ENCODE measurements at places on chromosomes 13 and 19.

- DNase-seq: no peak
Observed at GRCh38 chr19:41657157-41657556, 30.3 kb upstream of the CEACAM4 start.

DNA sequence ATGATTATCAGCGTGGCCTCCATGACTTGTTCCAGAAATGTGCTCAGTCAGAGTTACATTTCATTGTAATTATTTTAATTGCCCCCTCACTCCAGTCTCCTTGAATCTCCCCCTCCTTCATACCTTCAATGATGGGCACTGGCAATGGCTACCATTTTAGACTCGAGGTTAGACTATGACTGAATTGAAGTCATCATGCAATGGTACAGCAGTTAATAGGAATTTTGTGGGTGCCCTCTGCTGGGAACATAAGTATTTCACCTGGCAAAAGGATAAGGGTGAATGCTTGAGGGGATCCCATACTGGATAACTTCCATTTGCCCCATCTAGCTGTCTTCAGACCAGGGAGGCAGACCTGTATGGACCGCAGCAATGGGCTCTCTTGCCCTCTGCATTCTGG lies 32.2 kb upstream of the USP12 start:
- peak; percentile 53 for DNase-seq

- no peak for DNase-seq
Observed at GRCh38 chr13:55038230-55038629, 2009.6 kb downstream of the OLFM4 start.

DNA sequence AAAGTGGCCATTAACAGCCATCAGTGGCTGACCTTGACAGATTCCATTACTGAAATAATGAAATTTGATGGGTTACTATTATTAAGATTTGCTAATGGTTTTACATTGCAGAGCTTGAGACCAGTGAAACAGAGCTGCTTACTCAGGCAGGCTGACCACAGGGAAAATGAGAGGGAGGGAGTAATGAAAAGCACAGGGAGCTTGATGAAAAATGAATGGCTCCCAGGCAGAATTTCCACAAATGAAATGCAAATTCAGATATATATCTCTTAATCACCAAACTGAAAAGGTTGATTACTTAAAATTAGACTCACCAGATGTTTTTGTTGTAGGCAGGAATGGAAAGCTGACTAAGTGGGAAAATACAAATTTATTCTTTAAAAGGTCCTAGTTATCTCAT lies 36.1 kb downstream of the HTR2A start:
- DNase-seq: no peak

DNA sequence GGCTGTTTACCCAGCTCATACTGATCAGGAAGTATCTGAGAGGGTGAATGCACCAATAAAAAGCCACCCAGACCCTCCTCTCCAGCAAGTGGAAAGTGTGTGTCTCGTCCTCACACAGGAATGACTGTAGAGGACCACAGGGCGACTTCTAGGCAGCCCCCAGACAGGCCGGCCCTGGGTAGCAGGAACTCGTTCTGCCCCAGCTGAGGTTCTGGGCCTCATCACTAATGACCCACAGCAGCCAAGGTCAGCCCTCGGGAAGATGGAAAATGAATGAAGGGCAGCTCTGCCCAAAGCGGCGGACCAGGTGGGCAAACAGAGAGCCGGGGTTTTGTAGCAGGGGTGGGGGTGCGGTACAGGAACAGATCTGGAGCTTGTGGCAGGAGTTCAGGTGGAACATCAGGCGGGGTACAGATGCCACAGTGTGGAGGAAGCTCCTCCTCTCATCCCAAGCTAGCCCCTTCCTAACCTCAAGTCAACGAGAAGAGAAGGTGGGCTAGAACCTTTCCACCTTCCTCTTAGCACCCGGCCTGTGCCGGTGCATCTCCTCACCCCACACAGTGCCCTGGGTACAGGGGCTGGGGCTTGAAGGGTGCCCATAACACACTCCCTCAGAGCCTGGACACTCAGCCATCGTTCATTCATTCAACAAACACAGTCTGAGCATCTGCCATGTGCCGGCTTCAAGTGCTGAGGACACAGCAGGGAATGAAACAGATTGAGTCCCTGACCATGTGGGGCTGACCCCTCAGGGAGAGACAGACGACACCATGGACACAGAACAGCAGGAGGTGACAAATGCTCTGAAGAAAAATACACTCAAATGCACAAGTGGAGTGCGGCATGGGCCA lies 36.2 kb downstream of the RFX2 start:
- no peak for DNase-seq

GRCh38 chr13:48242677-48243076 lies 9.7 kb downstream of the ITM2B start:
- DNase-seq: no peak

DNA sequence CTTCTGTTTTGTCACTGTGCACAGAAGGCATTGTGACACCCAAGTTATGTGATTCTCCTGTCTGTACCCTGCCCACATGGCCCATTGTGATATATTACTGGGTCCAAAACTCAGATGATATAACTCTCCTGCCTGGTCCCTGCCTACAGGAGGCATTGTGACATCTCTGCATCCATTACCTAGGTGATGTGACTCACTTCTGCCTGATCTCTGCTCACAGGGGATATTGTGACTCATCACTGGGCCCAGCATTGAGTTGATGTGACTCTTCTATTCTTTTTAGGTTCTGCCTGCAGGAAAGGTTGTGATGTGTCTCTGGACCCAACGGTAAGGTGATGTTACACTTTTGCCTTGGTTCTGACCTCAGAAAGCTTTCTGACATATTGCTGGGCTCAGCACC lies 67.9 kb upstream of the ZNF724 start:
- no peak for DNase-seq

DNA sequence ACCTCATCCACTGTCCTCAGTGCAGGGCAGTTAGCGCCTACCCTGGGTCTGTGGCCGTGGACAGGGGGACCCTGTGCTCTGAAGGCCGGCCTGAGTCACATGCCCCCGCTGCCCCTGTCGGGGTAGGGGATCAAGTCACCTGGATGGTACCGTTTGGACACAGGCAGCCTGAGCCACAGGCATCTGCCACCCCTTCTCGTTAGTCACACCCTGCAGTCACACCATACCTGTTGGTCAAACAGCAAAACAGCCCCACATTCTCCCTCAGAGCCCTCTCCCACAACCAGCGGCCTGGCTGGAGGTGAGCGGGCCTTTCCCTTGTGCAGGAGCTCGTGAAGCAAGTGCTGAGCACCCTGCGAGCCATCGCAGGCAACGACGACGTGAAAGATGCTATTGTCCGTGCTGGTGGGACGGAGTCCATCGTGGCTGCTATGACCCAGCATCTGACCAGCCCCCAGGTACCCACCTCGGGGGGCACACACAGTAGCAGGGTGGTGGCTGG lies 8.8 kb upstream of the SLC25A42 start:
- no peak for DNase-seq
